Activated T-cell treated with anti-CD3 and anti-CD28 coated beads for 24 hours (primary cell): ENCODE measurements at places on chromosomes 3 and 15.

DNA sequence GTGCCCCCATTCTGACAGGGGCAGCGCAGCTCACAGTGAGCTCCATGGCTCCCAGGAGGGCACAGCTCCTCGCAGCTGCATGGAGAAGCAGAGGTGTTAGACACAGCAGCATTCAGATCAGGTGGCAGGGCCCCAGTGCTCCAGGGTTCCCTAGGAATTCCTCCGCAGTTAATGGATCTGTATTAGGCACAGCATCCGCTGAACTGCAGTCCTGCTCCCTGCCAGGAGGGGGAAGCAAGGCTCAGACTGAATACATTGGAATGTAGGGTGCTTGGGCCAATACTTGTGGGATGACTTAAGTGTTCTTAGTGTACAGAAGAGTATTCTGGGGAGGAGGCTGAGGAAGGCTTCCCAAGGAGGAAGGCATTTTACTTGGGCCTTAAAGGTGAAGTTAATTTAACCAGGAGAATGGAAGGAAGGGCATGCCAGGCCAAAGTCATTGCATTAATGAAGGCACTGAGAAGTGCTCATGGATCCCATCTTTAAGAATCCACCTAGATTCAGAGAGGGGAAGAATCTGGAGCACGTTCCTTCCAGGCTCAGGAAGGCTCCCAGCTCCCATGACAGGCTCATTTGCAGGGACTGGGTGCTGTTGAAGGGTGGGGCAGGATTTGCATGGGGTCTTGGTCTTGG, 111.6 kb downstream of the RAB11A start:
- DNase-seq, result peak; percentile 6

DNA sequence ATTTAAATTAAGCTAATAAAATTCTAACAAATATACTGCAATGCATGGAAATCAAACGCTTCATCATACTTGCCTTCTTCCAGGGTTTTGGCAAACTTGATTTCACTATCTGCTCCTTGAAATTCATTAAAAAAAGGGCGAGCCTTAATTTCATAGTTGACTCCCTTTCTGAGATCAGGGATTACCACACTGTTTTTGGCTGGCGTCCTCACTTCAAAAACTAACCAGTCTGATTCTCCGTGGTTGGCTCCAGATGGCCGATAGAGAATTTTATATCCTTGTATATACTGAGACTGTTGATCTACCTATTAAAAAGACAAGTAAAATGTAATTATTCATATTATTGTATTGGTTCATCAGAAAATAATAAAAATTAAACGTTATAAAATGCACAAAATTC, 1106.8 kb downstream of the ROBO1 start:
- DNase-seq, result no peak

DNA sequence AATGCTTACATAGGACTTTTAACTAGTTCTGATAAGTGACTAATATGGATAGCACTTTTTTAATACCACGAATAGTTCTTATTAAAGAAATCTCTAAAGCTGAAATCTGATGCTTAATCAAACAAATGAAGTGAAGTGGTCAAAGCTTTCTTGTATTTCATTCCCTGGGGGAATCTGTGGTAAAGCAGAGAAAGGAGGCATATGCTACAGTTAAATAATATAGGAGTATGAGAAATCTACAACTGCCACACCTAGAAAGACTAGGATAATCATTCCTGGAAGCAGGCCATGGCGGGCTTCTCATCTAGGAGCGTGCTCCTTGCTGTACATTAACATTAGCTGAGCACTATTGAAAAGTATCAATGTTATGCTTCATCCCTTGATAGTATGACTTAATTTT, 835.7 kb downstream of the OTOL1 start:
- DNase-seq, result no peak

- no peak for DNase-seq
Observed at GRCh38 chr3:172461530-172462138, 13.4 kb upstream of the GHSR start.

DNA sequence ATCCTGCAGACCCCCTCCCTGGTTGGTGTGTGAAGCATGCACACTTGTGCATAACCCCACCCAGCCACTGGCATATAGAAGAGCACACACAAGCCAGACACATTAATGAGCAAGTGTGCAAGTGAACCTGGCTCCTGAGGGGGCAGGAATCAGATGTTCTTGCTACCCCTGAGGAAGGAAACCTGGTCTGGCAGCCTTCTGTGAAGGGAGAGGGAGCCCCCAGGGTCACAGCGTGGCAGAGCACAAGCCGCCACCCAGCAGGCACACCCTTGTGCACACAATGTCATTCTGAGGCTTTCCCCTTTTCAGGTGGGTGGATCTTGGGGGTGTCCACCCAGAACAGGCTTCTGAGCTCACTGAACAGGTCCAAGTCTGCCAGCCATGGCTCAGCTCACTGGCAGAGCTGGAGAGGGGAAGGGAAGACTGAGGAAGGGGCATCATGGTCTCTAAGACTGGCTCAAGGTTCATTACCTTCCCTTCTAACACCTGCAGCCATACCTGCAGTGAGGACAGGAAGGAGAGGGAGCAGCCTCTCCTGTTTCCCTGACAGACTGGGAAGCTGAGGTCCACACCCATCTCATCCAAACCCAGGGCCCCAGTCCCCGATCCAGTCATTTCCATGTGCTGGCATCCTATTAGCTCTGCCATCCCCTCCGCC, 31.6 kb upstream of the SEMA3F start:
- DNase-seq, result no peak
